ENCODE measurements at places on chromosomes 12 and 14.

GRCh38 chr12:104809251-104809650 lies 148.8 kb downstream of the SLC41A2 start:
- DNase-seq = no peak

- DNase-seq = no peak
Observed at GRCh38 chr12:105445249-105445648, 114.8 kb downstream of the C12orf75 start.

- DNase-seq = no peak
Observed at GRCh38 chr12:44582521-44582920, 293.6 kb downstream of the NELL2 start.

GRCh38 chr12:76032043-76032981 lies 736 bp upstream of the PHLDA1 start:
- no peak for DNase-seq

DNA sequence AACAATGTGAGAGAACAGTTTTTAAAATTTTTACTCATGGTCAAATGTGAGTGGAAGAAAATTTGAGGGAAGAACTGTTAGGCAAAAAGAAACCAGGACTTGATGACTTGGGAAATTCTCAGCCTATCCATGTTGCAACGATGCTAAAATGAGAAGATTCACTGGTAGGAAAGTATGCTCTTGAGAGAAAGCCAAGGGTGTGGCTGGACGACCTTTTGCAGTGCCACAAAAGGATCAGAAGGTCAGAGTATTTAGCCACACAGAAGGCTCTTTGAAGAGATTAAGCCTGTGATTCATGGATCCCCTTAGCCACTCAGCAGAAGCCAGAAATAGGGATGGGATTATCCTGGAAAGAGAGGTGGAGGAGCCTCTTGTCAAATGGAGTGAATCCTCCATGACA lies 336.8 kb downstream of the LRIG3 start:
- DNase-seq = no peak

DNA sequence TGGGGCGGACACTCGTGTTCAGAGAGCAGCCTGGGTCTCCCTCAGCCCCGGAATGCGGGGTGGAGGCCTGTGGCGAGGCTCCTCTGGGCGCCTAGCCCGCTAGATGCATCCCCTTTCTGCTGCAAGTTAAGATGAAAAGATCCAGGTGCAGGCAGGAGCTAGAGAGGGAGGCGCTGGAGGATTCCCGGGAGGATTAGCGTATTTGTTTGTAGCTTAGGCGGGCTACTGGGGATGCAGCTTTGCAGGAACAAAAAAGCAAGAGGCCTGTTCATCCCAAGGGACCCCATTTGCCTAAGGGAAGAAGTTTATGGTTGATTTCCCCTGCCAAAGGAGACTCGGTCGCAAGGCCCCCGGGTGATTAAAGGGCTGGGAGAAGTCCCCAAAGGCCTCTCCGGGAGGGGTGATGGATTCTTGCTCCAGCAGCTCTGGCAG lies 824 bp downstream of the CCDC177 start:
- peak; percentile 59 for DNase-seq
